ENCODE measurements at places on chromosomes 6 and 20. TPM values are rescaled to one million over a fixed set of nuclear protein-coding genes. Genes with fewer than 3 reads are reported as not detected.
A peak's percentile ranks its signal among the peaks of the same experiment; 100 is the strongest.

DNA sequence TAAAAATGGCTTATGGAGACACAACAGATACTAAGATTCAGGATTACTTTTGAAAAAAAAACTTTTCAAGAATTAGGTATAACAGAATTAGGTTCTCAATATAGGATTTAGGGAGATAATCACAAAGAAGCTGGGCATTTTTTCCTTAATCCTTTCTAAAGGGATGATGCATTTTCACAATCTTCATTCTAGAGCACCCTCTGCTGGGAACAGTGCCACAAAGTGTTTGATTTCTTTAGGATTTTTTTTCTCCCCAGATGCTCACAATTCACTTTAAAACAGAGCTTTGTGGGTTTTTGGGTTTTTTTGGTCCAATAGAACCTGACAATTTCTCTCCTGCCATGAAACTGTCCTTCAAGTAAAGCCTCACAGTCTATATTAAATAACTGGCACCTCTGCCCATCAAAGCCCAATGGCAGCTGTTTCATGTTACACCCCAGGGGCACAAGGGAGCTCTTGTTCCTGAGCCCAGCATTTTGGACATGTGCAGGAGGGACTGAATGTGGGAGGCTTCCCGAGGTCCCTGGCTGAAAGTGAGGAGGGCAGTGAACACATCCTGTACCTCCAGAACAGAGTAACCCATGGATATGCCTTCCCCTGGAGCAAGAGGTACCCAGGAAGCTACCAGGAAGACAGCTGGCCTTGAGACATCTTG, 39.7 kb downstream of the PREP start:
- peaks cover 23% of the 10 kb centered on the region for H3K36me3 ChIP-seq
- peaks cover 15% of the 10 kb centered on the region for H3K4me1 ChIP-seq
- DNase-seq = no peak

C6orf163 gene
- total RNA-seq = 3.8 TPM

COL19A1 gene
- total RNA-seq = not detected

DNA sequence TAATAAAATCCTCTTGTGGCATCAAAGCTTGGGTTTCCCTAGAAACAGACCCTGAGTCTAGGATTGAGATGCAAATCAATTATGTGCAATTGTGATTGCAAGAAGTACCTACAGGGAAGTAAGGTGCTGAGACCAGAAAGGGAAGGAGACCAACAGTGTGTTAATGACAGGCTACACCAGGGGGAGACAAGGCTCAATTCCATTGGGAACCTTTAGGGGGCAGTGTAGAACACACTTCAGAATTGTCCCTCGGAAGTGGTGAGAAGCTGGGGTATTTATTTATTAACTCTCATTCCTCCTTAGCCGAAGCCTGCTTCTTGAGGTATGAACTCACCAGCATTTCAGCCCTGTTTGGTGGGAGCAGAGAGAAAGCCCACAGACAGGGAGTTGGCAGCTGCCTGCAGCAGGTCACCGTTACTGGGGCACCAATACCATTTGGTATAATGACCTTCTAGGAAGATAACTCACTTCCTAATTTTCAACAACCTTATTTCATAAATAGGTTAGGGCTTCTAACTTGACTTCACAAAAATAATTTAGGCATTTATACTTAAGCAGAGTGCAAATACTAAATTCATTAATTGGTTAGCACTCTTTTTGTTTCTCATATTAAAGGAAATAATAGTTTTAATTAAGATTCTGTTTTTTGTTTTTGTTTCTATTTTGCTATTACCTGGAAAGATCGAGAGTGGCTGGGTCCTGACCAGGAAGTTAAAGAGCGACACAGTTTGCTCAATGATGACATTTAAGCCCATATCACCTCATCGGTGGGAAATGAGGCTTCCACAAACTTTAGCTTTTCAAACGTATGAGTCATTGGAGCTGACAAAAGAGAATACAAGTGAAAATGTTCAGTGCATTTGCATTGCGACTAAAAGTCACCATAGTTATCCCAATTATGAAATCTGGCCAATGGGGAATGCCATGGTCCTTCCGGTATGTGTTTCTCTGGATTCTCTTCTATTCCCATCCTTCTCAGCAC, 94.8 kb downstream of the BTBD3 start:
- H3K36me3 ChIP-seq = no peaks in the 10 kb centered on the region
- H3K4me3 ChIP-seq = no peak overlapping the region
- H3K4me1 ChIP-seq = no peaks in the 10 kb centered on the region
- peaks cover 2% of the 10 kb centered on the region for H3K27me3 ChIP-seq
- H3K27ac ChIP-seq = no peak overlapping the region
- peak; percentile 38 for DNase-seq

DNA sequence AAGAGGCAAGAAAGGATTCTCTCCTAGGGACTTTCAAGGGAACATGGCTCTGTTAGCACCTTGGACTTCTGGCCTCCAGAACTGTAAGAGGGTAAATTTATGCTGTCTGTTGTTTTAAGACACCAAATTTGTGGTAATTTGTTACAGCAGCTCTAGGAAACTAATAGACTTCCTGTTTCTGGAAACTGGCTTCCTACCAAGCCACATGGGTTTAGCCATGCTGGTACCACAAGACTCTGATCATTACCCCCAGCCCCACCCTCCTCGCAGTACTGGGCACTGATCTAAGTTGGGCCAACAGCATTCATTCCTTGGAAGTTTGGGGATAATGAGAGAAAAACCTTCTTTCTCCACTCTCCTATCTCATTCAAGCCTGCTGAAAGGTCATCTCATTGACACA, 109.5 kb upstream of the SMLR1 start:
- no peak overlapping the region for H3K27ac ChIP-seq
- H3K4me1 ChIP-seq = no peaks in the 10 kb centered on the region
- no peak for DNase-seq
- H3K36me3 ChIP-seq = no peaks in the 10 kb centered on the region
